ENCODE measurements at places on chromosomes 3 and 15.

- no peak for DNase-seq
Observed at GRCh38 chr3:177069514-177070329, 127.6 kb downstream of the TBL1XR1 start.

DNA sequence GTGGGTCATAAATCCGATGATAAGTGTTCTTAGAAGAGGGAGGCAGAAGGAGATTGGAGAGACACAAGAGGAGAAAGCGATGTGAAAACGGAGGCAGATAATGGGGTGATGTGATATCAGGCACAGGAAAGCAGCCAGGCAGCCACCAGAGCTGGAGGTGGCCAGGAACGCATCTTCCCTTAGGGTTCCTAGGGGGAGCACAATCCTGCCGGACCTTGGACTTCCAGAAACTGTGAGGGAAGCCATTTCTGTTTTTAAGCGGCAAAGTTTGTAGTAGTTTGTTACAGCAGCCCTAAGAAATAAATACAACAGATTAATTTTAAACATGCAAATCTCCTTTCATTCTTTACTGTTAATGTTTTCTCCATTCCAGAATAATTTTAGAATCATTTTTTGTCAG is 259.9 kb upstream of the TMC3 start:
- no peak for DNase-seq

DNA sequence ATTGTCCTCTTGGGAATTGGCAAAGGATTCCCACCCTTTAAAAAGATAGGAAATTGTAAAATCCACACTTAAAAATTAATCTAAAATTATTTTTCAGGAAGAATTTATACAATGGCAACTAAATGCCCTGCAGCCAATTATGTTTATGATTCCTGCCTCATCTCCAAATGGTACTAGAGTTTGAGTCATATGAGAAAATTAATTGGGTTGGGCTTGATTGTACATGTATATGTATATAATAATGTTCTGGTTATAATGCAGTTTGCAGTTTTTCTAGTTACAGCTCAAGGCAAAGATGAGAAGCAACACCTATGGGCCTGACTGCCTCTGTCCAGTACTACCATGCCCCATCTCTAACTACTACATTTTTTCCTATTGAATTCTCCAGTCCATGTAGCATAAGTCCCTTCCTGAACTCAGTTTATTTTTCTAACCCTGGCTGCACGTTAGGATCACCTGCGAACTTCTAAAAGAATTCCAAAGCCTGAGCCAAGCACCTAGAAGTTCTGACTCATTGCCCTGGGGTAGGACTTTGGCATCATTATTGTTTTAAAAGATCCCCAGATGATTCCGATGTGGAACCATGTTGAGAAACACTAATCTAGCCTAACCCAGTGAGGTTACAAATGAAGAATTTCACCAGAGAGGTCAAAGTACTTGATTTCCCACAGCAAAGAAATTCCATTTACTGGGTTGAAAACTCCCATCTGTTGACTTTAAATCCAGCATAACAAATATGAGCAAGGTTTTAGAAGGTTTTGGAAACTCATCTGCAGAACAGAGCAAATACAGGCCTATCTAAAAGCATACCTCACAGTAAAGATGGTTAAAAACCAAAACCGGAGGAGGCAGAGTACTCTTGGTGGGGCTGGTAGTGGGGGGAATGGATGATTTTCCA is 19.4 kb downstream of the TGFBR2 start:
- DNase-seq: no peak

- no peak for DNase-seq
Observed at GRCh38 chr15:66735909-66736305, 33.9 kb downstream of the SMAD6 start.

DNA sequence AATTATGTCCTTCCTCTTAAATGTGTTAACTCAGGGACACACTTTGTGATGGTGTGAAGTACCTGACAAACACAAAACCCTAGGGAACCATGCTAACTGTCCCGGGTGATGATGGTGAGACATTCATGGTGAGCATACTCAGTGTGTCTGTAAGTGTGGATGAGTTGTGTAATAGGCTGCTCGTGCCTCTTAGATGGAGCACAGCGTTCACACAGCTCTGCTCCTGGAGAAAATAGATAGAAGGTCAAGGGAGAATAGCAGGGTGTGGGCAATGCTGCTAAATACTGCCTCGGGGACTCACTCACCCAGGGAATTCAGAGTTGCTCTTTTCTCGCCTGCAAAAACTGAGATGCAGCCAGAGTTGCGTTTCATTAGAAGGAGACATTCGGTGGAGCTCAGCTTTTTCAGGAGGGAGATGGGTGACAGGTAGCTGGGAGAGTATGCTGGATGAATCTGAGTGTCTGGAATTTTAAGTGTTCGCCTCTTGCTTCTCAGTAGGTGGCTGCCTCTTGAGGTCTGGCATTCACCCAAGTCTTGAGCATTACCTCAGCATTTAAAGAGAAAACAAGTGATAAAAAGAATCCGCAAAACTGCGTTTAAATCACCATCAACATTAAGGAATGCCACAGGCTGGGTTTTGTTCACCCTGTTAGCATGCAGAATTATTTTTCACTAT is 813.2 kb downstream of the AGBL1 start:
- DNase-seq: no peak

- no peak for DNase-seq
Observed at GRCh38 chr15:80090879-80091503, 31.5 kb downstream of the ZFAND6 start.

DNA sequence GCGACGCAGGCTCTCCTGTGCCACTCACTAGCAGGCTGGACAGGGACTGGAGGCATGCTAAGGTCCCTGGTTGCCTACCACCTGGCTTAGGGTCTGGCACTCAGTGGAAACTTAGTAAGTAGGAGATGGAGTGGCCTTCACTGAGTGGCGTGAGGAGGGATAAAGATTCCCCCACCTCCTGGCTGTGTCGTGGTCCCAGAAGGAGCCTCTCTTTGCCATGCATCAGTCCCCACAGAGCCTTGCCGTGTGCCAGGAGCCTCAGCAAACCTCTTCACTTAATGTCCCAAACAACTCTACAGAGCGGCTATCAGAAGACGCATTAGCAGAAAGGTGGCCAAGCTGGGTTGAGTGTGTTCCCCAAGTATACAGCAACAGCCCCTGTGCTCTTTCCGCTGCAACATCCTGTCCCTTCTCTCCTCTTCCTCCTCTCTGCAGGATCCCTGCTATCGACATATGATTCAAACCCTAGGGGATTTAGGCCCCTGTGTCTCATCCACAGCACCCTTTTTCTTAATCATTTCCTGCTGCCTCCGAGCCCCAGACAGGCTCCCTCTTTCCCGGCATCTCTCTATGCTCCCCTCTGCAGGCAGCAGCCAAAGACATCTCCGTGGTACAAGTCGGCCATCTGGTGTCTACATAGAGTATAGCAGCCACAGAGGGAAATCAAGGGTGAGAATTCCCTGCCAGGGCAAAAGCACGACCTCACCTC is 66.7 kb downstream of the SLC6A1 start:
- DNase-seq: peak; percentile 3

GRCh38 chr3:127820221-127820825 is 2.0 kb downstream of the MGLL start:
- no peak for DNase-seq

DNA sequence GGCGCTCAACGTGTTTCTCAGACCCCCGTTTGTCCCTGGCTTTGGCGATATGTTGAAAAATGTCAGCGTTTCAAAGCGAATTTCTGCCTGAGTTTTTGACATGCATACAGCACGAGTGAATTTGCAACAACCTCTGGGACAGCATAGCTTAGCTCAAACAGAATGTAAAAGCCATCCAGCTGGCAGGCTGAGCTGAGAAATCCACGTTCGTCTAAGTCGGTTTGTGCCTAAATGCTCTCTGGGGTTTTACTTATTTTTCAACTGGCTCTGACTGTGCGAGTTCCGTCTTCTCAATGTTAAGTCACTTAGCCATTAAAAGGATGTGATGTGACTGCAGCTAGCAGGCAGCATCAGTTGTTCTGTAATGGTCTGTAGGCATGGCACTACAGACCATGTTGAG is 243.5 kb upstream of the SLCO3A1 start:
- DNase-seq: no peak

DNA sequence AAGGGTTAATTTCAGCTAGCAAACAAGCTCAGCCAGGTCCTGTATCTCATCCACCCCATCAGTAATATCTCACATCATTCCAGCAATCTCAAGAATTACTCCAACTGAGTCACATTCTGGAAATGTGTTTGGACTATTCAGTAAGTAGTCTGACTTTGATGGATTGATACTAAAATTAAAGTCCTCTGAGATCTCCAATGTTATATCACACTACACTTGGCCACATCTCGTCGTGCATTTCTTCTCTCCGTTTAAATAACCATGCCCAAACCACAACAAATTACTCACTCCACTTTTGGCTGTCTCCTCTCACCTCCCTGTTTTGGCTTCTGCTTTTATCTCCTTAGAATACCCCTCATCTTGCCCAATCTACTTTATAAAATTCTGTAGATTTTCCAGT is 292.2 kb downstream of the PYDC2 start:
- no peak for DNase-seq

DNA sequence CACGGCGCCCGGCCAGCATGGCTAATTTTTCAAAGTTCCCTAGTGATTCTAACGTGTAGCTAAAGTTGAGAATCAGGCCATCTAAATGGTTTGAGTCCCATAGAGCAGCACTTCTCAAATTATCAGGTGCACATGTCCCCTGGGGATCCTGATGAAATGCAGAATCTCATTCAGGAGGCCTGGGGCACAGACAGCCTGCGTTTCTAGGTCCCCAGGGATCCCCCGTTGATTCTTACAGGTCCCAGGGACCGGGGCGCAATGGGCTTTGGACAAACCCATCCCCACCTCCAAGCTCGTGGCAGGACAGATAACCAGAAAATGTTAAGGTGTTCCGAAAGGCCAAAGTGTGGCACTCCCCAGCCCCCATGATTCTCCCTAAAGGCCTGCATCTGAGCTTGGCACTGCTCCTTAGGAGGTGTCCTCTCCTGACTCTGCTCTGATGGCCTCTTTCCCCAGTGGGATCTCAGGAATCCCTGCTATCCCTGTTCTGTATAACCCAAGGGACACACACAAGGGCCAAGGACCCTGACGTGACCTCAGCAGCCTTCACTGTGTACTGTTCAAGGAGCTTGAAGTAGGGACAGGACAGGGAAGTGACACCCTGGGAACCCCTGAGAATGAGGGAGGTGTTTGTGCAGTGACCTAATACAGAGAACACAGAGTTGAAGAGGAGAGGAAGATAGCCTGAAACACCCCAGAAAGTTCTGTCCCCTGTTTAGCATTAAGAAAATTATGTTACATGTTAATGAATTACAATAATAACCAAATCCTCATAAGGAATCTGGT is 8.0 kb downstream of the LRRK1 start:
- no peak for DNase-seq

- DNase-seq: no peak
Observed at GRCh38 chr15:100116416-100117190, 225.2 kb downstream of the ADAMTS17 start.

DNA sequence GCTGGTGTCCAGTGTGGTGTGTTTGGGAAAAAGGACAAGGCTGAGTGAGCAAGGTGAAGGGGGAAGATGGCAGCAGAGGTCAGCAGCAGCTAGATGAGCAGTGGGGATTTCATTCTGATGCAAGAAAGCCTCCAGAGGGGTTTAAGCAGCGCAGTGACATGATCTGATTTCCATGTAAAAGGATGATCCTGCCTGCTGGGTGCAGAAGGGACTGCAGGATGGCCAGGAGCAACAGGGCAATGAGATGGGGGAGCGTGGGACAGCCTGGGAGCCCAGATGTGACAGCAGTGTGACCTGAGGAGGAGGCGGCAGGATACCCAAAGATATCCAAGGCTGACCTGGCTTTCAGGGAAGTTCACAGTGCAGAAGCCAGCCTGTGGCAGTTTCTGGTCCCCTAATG is 6.1 kb downstream of the WNT7A start:
- no peak for DNase-seq

DNA sequence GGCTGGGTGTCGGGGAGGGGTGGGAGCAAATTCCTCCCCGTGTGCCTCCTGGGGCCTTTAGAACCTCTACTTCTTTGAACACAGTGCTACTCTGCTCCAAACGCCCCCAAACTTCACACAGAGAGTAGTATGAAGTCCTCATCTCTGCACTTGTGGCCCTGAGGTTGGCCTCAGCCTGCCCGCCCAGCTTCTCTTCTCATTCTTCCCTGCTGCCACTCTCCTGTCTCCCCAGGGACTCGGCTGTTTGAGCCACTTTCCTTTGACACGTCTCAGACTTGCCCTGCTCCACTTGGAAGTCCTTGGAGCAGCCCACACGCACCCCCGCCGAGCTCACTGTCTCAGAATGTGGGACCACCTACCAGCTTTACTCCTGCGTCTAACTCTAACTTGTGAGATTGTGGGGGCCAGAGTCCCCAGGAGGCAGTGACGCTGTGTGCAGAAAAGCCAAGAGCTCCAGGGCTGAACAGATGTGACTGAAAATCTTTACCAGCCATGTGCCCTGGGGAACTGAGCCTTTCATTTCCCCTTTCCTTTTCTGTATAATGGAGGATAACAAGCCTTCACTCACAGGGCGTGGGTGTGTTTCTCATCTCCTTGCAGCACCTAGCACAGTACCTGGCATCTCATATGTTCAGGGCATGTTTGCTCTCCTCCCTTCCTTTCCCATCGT is 233.6 kb upstream of the CTDSPL start:
- no peak for DNase-seq

GRCh38 chr3:149657926-149658743 is at the start of gene WWTR1:
TSS of gene WWTR1 (minus strand) at chr3:149658025. CDS start at chr3:149657306, 719 bp downstream.
- DNase-seq: peak; percentile 20

DNA sequence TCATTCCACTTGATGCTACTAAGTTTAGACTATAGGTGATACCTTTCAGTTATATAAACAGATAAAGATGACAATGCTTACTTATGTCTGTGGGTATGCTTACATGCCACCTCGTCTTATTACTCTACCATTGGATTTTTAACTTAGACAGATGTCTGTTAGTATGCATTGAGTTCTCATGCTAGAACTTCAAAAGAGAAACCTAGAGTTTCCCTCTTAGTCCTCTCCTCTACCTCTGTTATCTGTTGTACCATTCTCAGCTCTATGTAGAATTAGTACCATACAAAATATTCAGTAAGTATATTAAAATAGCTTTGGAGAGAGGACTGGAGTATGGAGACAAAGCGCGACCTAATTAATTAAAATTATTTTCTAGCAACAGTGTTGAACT is 111.3 kb downstream of the BBX start:
- no peak for DNase-seq

DNA sequence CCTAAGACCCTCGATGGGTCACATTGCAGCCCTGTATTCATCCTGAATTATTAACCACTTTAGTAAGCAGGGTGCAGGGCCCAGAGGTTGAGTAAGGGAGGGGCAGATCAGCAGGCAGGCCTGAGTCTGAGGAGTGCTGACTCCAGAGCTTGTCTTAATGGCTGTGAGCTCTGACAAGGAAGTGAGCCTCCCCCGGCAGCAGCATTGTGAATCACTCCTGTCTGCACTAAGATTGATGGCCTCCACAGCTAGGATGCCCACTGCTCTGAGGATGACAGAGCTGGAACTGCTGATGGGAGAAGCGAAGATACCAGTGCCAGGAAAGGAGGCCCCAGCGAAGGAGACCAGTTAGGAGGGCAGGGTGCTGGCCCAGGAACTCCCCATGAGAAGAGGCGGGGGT is 46.5 kb upstream of the CCDC174 start:
- no peak for DNase-seq

- no peak for DNase-seq
Observed at GRCh38 chr3:155603302-155603701, 141.6 kb downstream of the PLCH1 start.
